ENCODE measurements at places on chromosomes 12 and 14.

GRCh38 chr12:116718655-116719454 is 19.0 kb downstream of the SPRING1 start:
- no peak for DNase-seq

DNA sequence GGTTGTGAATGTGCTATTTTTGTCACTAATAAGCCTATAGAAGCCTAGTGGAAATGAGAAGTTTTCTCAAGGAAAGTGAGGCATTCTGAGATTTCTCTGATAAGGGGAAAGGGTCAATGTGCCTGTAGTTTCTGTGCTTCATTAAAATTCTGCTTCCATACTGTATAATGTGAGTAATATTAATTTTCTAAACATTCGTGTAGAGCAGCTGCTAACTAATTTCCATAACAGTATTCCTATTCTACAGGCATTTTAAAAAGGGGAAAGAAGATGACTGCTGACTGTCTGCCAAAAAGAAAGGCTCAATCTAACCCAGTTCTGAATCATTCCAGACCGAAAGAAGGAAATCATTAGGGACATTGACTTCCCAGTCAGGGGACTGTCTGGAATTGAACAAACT is 293.3 kb upstream of the TMPO start:
- DNase-seq: no peak

GRCh38 chr12:115233891-115234543 is 550.0 kb upstream of the TBX3 start:
- DNase-seq: no peak

DNA sequence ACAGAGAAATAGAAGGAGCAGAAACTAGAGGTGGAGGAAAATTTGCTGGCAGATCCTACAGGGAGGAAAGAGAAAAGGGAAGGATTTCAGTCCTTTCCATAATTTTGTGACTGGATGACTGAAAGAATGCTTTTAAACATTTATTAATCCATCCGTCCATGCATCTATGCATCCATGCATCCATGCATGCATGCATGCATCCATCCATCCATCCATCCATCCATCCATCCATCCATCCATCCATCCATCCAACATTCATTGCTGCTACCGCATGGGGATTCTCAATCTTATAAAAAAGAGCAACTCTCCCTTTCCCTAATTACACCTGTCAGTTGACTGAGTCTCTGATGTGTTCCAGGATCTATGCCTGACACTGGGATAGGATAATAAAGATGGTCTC is 55.7 kb upstream of the NR2C1 start:
- no peak for DNase-seq

GRCh38 chr14:99579903-99580571 is 24.0 kb downstream of the CCDC85C start:
- DNase-seq: no peak

GRCh38 chr12:94671917-94672316 is 21.6 kb upstream of the TMCC3 start:
- no peak for DNase-seq

DNA sequence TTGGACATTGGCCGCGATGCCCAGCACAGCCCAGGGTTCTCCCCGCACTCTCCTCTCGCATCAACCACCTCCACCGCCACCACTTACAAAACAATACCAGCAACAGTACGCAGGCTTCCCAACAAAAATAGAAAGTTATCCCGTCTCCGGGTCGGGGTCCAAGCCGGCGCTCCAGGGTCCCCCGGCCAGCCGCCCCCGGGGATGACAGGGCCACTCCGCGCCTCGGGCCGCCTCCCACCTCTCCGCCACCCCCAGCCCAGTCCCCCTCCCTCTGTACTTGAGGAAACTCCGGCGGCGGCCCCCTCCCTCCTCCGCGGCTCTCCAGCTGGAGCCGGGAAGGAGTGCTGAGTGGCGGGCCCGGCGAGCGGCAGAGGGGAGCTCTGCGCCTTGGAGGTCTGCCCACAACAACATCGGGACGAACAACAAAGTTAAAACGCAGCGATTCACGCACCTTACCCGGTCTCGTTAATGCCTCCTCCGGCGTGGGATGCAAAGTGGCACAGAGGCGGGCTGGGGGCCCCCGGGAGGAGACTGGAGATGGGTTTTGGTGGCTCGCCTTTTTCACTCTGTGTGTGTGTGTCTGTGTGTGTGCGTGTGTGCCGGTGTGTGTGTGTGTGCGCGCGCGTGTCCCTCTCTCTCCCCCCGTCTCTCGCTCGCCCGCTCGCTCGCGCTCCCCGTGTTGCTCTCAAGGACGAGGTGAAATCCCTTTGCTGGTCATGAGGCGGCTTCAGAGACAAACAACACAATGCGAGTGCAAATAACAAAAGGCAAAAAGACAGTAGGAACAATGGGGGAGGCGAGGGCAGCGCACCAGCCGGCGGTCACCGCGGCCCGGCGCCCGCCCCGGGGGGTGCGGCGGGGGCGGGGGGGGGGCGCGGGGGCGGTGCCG is 386.8 kb downstream of the BCAT1 start:
- DNase-seq: peak; percentile 43

GRCh38 chr14:51527073-51527472 is 124.6 kb upstream of the FRMD6 start:
- DNase-seq: no peak

GRCh38 chr14:22886500-22887259 is 3.7 kb downstream of the REM2 start:
- no peak for DNase-seq

- DNase-seq: no peak
Observed at GRCh38 chr14:44699391-44699790, 192.3 kb upstream of the FSCB start.

GRCh38 chr14:62943202-62943601 is 102.1 kb downstream of the KCNH5 start:
- no peak for DNase-seq

DNA sequence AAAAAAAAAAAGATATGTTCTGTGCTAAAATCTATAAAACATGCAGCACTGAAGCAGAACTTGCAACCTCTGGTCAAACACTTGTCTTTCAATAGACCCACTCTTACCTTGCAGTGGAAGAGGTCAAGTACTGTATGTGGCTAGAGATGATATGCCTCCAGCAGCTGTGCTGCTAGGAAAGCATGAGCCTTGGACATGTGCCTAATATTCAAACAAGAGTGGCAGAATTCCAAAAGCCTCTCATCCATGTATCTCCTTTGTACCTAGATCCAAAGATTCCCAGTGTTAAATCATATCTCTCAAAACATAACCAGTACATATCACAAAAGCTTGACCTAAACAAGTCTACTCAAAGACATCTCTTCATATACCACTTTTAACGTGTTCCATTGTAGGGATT is 105.0 kb upstream of the CPNE8 start:
- DNase-seq: no peak

- DNase-seq: no peak
Observed at GRCh38 chr14:69238883-69239282, 21.1 kb upstream of the GALNT16 start.

DNA sequence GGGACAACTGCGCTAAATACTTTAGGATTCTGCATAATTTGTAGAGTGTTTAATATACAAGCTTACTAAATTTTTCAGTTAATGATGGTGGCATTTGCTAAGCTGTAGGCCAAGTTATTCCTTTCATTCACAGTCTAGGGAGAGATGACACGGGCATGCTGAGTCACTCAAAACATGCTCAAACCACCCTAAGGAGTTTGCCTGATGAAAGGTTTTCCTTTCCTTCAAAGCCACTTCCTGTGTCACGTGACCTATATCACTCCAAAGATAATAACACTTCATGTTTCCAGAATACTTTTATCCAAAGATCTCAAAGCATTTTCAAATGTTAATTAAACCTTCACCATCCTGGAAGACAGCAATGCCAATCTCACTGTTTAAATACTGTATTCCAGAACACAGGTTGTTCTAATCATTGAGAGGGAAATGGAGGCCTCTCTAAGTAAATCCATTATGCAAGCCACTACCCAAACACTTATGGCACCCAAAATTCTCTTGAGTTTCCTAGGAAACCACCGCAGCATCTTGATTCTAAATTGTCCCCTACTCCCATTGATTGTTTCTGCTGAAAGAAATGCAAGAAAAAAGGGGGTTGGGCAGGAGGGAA is 207.0 kb upstream of the CDKN3 start:
- DNase-seq: no peak

GRCh38 chr12:71300772-71301675 is 138.6 kb upstream of the LGR5 start:
- no peak for DNase-seq

- no peak for DNase-seq
Observed at GRCh38 chr14:92153581-92153980, 31.8 kb downstream of the CPSF2 start.

DNA sequence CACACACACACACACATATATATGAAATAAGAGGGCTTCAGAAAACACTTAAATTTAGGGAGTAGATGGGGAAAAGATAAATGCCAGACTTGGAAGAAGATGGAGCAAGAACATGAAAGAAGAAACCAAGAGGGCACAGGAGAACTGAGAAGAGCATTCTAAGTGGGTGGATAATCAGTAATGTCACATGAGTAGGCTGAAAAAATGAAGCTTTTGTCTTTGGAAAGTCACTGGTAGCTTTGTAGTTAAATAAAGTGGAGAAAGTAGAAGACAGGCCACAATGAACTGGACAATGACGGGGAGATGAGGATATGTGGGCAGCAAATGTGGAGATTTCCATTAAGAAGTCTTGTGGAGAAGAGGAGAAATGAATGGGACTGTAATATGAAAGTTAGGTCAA is 2.2 kb upstream of the ZC2HC1C start:
- no peak for DNase-seq

GRCh38 chr12:90064852-90065801 is 356.5 kb upstream of the ATP2B1 start:
- no peak for DNase-seq

GRCh38 chr14:67464879-67465278 is 23.6 kb downstream of the TMEM229B start:
- DNase-seq: no peak

DNA sequence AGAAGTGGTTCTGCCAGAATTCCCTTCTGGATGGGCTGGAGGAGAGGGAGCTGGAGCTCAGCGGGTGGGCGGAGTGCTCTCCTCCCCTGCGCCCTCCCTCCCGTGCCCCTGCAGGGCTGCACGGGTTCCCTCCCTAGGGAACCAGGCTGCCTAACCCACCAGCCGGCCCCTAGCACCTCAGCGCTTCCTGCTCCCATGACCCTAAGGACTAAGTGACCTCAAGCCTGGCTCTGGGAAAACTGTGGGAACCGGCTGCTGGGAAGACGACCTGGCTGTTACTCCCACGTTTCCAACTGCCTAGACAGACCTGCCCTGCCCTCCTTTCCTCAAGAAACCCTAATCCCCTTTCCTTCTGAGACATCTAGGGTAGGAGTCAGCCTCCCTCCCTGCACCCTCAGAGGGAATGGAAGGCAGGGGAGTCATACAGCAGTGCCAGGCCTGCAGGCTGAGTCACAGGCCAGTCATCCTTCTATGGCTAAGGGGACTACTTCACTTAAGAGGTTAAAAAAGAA is 31.5 kb downstream of the SLC6A12 start:
- DNase-seq: no peak

- DNase-seq: no peak
Observed at GRCh38 chr12:59158681-59159080, 238.4 kb upstream of the LRIG3 start.

DNA sequence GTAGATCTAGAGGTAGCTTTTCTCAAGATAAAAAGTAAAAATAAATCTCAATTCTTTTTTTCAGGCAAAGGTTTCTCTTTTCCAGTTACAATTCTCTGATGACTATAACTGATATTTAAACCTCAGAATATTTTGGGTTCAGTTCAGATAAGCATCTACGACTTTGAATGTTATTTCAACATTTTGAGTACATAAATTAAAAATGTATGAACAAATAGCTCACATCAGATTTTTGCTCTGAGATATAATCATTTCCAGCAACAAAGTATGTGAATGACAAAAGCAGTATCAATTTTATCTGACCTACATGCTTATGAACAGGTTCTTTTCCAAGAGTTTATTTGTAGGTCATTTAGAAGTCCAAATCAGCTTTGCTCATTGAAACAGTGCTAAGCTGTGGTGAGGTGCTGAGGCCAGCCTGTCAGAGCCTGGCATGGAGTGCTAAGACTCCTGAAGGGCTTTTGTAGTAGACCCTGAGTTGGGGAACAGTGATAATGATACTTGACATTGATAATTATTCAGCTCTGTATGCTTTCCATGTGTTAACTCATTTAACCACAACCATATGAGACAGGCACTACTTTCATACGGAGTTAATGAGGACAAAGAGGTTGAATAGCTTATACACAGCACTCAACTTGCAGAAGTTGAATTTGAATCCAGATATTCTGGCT is 205.0 kb upstream of the DCN start:
- DNase-seq: no peak

GRCh38 chr12:60148831-60149230 is 553.0 kb downstream of the SLC16A7 start:
- DNase-seq: no peak

DNA sequence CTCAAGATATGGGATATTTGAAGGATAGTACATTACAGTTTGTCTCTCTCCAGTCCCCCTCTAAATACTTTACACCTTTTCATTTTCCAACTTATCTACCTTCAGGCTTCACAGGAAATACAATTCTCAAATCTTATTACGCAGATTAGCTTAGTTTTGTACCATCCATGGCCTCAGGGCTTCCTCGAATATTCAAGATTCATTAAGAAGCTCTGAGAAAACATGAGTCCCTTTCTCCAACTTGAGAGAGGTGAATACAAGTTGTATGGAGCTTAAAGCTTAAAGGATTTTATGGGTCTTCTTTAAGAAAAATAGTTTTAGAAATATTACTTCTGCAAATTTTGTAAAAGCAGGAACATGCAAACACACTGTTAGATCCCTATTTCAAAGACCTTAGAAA is 1212.5 kb downstream of the GALC start:
- no peak for DNase-seq

DNA sequence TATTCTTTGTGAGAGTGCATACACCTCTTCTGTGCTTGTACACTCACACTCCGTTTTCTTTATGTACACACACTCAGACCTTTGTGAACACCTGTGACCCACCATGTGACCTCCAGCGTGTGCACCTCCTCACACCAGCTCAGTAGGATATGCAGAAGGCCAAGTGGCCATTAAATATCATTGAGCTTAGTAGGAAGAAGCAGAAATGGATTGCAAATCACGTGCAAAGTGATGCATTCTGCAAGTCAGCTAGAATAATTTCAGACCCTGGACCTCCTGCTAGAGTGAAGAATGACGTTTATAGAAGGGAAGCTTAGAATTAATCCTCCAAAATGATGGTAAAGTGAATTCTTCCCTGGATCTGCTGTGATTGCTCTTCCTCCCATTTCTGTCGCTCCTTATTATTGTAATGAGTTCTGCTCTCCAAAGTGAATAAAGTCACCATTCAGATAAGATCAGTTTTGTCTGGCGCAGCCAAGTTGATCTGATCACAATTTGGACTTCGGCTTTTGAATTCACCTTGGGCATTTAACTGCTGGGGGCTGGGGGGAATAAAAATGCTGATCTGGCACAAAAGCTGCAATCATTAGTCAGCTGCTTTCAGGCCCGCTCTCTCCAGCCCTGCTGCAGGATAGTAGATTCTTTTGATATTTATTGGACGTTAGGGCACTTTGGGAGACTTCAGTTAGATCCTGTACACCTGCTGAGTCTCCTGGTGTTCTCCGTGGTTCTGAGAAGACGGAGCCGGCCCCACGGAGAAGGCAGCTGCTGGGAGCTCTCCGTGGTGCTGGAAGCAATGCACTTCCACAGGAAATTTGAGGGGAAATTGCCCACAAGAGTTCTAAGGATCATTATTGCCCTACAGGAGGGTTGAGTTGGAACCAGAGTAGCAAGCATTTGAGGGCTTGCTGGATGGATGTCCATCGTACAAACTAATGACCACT is 12.4 kb upstream of the NRXN3 start:
- DNase-seq: no peak

- no peak for DNase-seq
Observed at GRCh38 chr12:3213188-3213587, 136.0 kb downstream of the TSPAN9 start.

Measured in caudate nucleus (tissue), 63 donors.